ENCODE measurements at places on chromosomes 3 and 15.

GRCh38 chr3:139455855-139456254, 20.5 kb downstream of the RBP2 start:
- H3K36me3 ChIP-seq: no peaks in the 10 kb centered on the region
- H3K4me1 ChIP-seq: peaks cover 6% of the 10 kb centered on the region
- no peak for ATAC-seq
- no peaks in the 10 kb centered on the region for H3K27me3 ChIP-seq

DNA sequence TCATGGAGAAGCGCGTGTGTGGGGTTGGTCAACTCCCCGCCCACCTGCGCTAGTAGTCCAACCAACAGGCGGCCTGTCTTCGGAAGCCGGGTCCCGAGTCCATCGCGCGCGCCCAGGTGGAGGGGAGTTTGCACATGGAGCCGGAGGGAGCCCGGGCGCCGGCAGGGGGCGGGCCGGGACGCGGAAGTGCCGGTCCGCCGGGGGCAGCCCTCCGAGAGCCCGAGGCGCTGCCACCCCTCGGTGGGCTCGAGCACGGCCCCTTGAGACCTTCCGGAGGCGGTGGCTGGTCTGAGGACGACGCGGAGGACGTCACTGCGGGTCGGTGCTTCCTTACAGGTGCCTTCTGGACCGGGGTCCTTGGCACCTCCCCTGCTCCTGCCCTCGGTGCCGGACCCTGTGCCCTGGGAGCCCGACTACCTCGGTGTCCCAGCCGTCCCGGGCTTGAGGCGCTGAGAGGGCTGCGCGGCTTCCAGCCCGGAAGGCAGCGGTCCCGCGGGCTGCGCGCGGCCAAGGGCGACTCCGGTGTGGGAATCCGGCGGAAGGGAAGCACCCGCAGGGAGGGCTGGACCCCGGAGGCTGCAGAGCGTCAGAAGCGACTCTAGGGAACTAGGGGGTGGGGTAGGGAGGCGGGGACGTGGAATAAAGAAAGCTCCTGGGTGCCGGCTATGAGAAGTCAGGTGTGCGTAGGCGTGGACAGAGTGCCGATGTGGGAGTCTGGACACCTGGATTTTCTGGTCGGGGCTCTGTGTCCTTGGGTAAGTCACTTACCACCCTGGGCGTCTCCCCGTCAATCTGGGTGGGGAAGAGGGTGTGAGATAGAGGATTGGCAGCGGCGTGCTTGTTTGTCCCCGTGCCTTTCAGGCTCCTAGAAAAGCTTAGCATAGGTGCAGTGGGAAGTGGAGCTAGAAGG, 212.3 kb downstream of the FGF12 start:
- H3K36me3 ChIP-seq: no peaks in the 10 kb centered on the region
- peaks cover 16% of the 10 kb centered on the region for H3K4me1 ChIP-seq
- ATAC-seq: peak; percentile 55

GRCh38 chr15:22895465-22896190, 57.2 kb downstream of the NIPA2 start:
- H3K27me3 ChIP-seq: no peaks in the 10 kb centered on the region
- no peak overlapping the region for H3K4me3 ChIP-seq
- H3K36me3 ChIP-seq: peaks cover 48% of the 10 kb centered on the region
- ATAC-seq: peak; percentile 53
- H3K4me1 ChIP-seq: no peaks in the 10 kb centered on the region
- no peak overlapping the region for H3K27ac ChIP-seq

GRCh38 chr3:159848348-159849118, 140.1 kb upstream of the IL12A start:
- H3K36me3 ChIP-seq: no peaks in the 10 kb centered on the region
- no peak for ATAC-seq
- H3K27ac ChIP-seq: no peak overlapping the region
- H3K27me3 ChIP-seq: peaks cover 39% of the 10 kb centered on the region
- H3K4me1 ChIP-seq: no peaks in the 10 kb centered on the region
- no peak overlapping the region for H3K4me3 ChIP-seq

GRCh38 chr3:146655333-146655996, 50.3 kb upstream of the PLSCR5 start:
- no peaks in the 10 kb centered on the region for H3K27me3 ChIP-seq
- H3K4me3 ChIP-seq: no peak overlapping the region
- no peaks in the 10 kb centered on the region for H3K36me3 ChIP-seq

DNA sequence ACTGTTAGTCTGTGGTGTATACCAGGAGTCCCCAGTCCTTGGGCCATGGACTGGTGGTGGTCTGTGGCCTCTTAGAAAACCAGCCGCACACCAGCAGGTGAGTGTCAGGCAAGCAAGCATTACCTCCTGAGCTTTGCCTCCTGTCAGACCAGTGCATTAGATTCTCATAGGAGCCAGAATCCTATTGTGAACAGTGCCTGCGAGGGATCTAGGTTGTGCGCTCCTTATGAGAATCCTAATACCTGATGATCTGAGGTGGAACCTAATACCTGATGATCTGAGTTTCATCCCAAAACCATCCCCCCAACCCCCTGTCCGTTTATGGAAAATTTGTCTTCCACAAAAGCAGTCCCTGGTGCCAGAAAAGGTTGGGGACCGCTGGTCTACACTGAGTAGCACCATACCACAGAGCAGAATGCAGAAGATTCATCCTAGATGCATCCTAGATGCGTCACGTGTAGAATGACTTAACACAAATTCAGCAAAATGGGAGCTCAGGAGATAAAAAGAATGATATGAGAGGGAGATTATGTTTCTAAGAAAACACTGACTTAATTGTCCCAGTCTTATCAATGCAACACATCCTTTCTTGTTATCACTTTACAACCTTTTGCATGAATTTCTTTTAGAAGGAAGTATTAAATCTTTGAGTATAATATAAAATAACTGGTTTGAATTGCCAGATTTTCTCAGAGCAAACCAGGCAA, 28.5 kb downstream of the SELENOT start:
- H3K36me3 ChIP-seq: peaks cover 8% of the 10 kb centered on the region
- H3K27me3 ChIP-seq: no peaks in the 10 kb centered on the region

DNA sequence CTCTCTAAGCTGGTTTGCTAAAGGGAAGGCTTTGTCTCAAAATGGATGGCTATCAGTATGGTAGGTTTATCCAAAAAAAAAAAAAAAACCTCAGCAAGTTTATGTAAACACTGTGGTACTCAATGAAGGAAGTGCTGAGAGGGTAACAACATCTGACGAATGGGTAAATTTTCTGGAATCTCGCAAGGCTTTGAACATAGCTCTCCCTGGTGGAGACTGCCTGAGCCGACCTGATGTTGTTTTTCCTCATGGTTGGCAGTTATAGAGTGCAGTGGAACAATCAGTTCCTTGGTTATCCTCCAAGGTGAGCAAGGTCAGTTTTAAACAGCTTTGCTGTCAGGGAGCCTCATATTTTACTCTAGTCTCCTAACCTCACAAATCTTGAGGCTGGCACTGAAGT, 94.6 kb downstream of the ZPLD1 start:
- H3K27ac ChIP-seq: no peak overlapping the region
- H3K27me3 ChIP-seq: peaks cover 23% of the 10 kb centered on the region
- H3K4me1 ChIP-seq: peaks cover 12% of the 10 kb centered on the region
- H3K36me3 ChIP-seq: no peaks in the 10 kb centered on the region

GRCh38 chr15:70030851-70031250, 66.9 kb downstream of the TLE3 start:
- no peak overlapping the region for H3K4me3 ChIP-seq
- no peaks in the 10 kb centered on the region for H3K27me3 ChIP-seq

GRCh38 chr3:81816473-81817250, 55.2 kb upstream of the GBE1 start:
- H3K4me1 ChIP-seq: peaks cover 15% of the 10 kb centered on the region
- peak; percentile 92 for ATAC-seq
- peak overlapping the region; percentile 3 for H3K4me3 ChIP-seq
- H3K27ac ChIP-seq: peak overlapping the region; percentile 78
- H3K36me3 ChIP-seq: no peaks in the 10 kb centered on the region
- no peaks in the 10 kb centered on the region for H3K27me3 ChIP-seq

- H3K4me3 ChIP-seq: no peak overlapping the region
- no peaks in the 10 kb centered on the region for H3K27me3 ChIP-seq
- no peaks in the 10 kb centered on the region for H3K36me3 ChIP-seq
- no peak for ATAC-seq
- no peaks in the 10 kb centered on the region for H3K4me1 ChIP-seq
- no peak overlapping the region for H3K27ac ChIP-seq
Measured at GRCh38 chr3:117252208-117252607, 542.6 kb downstream of the TUSC7 start.

GRCh38 chr3:111326144-111326995, 215.6 kb upstream of the CD96 start:
- peaks cover 33% of the 10 kb centered on the region for H3K4me1 ChIP-seq
- H3K4me3 ChIP-seq: no peak overlapping the region
- no peaks in the 10 kb centered on the region for H3K27me3 ChIP-seq
- H3K27ac ChIP-seq: peak overlapping the region; percentile 1
- no peaks in the 10 kb centered on the region for H3K36me3 ChIP-seq
- no peak for ATAC-seq

GRCh38 chr3:127452321-127452821, 138.2 kb downstream of the TPRA1 start:
- no peak overlapping the region for H3K27ac ChIP-seq
- peaks cover 14% of the 10 kb centered on the region for H3K4me1 ChIP-seq
- no peaks in the 10 kb centered on the region for H3K36me3 ChIP-seq
- ATAC-seq: no peak
- H3K4me3 ChIP-seq: no peak overlapping the region

DNA sequence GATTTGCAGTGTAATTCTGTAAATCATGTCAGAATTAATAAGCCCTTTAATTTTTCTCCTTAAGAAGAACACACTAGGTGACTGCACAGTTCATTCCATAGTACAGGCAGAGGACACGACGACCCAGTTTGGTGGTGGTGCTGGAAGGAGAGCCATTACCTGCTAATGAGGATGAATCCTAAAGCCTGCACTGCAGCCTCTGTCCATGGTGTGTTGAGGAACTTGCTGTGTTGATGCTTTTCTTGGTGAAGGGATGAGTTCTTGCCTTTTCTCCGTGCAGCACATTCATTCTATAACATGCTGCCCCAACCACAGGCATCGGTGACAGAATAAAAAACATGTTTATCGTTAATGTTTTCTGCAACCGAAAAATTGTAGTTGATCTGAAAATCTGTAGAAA, 89.6 kb upstream of the VEPH1 start:
- no peaks in the 10 kb centered on the region for H3K36me3 ChIP-seq
- no peak overlapping the region for H3K27ac ChIP-seq
- H3K4me3 ChIP-seq: no peak overlapping the region

DNA sequence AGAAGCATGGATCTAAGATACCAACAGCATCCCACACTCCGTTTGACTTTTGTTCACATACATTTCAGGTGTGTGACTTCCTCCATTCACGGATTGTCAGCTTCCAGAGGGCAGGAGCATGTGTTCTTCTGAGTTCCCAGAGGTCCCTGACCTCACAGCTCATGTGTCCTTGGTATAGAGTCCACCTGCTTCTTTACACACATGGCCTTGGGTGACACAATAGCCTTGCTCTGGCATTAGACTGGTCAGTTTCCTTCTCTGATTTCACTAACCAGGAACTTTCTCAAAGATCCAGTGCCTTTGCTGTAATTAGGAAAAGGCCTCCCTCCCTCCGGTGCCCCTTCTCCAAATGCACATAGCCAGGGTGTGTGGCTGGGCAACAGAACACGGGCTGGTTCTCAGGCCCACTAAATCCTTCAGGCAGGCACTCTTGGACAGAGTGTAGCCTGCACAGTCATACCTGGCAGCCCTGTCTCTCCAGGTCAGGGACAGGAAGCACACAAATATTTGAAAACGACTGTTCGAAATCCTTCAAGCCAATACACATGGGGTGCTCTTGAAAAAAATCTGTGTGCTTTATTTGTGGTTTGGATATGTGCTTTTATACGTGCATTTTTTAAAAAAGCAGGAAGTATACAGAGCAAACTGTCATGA, 81.1 kb downstream of the TRIM42 start:
- H3K27ac ChIP-seq: no peak overlapping the region
- no peaks in the 10 kb centered on the region for H3K27me3 ChIP-seq
- H3K4me1 ChIP-seq: no peaks in the 10 kb centered on the region
- H3K36me3 ChIP-seq: no peaks in the 10 kb centered on the region
- no peak for ATAC-seq
- H3K4me3 ChIP-seq: no peak overlapping the region

Data from stimulated activated memory B cell treated with anti-CD40 and anti-IgM and Interleukin-4, amounts not matched to agents 10 μg/mL and 1 μg/mL and 100 μg/mL, for 72 hours (primary cell).